ENCODE measurements at places on chromosomes 11 and 22.

GRCh38 chr11:122559734-122560382 is 95.7 kb upstream of the UBASH3B start:
- DNase-seq, result peak; percentile 55

DNA sequence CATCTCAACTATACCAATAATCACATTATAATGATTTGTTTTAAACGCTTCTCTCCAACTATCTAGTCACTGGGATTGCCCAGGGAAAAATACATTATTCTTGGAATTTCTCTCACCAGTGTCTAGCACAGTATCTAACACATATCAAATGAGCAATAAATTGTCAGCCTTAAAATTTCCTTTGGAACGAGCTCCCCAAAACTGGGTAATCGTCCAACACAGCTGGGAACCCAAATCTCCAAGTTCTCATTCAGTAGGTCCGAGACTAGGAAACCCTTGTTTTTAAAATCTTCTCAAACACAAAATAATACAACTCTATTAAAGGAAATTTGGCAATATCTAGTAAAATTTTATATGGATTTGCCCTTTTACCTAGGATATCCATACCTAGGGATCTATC is 327.8 kb upstream of the ARHGAP42 start:
- no peak for DNase-seq

- peak; percentile 92 for DNase-seq
These were observed 3.0 kb upstream of the MYBPC3 start for GRCh38 chr11:47355283-47356128.

GRCh38 chr11:109059402-109059801 is 362.6 kb upstream of the C11orf87 start:
- no peak for DNase-seq

DNA sequence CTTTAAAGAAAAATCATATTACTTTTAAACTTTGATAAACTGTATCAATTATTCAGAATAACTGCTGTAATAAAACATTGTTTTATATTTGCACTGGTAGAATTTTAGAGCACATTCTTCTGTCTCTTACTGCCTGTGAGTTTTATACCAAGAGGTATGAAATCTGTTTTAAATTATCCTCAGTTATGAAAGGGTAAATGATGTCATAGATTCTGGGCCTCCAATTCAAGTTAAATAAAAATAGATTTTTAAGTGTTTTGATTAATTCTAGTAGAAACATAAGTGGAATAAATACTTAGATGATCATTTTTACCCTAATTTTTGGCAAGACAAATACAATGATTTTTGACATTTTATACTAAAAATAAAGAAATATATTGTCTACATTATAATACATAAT is 93.0 kb downstream of the GUCY1A2 start:
- no peak for DNase-seq

- no peak for DNase-seq
These were observed 15.4 kb downstream of the C11orf24 start for GRCh38 chr11:68256331-68256741.

DNA sequence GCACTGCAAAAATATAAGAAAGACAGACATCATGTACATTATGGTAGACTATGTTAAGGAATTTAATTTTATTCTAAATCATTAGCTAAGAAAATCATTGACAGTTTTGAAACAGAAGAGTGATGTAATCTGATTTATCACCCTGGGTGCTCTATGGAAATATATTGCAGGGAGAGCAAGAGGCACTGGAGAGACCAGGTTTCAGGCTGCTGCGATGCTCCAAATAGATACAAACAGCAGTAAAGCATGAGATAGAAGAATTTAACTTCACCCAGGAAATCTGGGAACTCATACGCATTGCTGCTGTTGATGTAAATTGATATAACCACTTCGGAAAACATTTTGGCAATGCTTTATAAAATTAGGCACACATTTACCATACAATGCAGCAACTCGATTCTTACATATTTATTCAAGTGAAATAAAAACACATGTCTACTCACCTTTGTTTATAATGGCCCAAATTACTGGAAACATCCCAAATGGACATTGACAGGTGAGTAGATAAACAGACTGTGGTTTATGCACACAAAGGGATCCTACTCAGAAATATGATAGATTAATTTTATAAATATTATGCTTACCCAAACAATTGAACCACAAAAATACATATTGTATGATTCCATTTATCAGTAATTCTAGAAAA is 535.1 kb upstream of the CHORDC1 start:
- no peak for DNase-seq

GRCh38 chr22:24327832-24328231 is 57.2 kb downstream of the SPECC1L start:
- no peak for DNase-seq

GRCh38 chr11:15073361-15074205 is at the start of gene CALCB:
Gene CALCB (plus strand): TSS chr11:15073593. CDS start chr11:15074719, 1,126 bp downstream.
- peak; percentile 82 for DNase-seq

- DNase-seq, result no peak
These were observed 18.2 kb upstream of the ARRB1 start for GRCh38 chr11:75369560-75370255.

DNA sequence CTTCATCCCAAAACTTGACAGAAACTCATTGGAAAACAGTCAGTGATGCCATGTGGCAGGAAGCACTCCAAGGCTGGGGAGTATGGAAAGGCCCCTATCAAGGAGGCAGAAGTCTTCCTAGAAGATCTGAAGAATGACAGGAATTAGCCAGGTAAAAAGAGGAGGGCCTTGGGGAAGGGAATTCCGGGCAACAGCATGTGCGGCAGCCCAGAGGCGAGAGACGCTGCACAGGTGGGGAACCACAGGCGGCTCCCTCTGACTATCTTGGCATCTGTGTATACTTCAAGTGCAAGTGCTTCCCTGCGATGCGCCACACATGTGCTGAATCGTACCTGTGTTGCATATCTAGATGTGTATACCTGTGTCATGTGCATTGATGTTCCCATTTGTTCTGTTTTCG is 12.7 kb downstream of the PDE2A start:
- DNase-seq, result no peak

DNA sequence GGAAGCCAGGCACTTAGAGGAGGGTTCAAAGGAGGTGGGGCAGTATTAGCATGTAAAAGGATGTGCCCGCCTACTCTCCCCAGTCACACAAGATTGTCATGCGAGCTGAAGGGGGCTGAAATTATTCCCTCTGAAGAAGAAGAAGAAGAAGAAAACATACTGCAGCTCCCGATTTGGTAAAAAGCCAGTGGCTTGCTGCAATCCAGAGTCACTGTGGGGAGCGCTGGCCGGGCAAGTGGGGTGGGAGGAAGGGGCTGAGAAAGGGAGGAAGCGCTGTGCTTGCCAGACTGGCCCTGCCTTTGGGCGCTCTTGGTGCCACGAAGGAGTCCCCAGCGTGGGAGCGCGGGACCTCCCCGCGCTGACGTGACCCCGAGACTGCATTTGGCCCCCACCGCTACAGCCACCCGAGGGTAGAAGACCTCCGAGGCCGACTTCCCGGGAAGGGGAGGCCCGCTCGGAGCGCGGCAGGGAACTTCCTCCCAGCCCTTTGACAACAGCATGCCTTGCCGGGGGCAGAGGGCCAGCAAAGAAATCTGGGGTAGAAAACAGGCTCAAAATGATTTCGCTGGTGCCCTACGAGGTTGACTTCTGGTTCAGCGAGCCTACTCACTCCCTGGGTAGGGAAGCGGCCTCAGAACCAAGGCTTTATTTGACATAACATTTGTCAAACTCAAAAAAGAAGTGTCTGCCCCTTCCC is 906.3 kb downstream of the DLG2 start:
- peak; percentile 21 for DNase-seq

DNA sequence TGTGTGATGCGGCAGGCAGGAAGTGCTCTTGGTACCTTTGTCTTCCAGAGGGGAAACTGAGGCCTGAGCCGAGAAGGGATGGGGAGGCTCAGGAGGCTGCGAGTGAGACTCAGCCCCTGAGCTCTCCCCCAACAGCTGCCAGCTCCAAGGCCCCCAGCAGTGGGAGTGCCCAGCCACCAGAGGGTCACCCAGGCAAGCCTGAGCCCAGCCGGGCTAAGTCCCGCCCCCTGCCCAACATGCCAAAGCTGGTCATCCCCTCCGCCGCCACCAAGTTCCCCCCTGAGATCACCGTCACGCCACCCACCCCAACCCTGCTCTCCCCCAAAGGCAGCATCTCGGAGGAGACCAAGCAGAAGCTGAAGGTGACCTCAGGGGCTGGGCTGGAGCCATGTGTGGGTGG is 3.8 kb upstream of the SUSD2 start:
- DNase-seq, result no peak

DNA sequence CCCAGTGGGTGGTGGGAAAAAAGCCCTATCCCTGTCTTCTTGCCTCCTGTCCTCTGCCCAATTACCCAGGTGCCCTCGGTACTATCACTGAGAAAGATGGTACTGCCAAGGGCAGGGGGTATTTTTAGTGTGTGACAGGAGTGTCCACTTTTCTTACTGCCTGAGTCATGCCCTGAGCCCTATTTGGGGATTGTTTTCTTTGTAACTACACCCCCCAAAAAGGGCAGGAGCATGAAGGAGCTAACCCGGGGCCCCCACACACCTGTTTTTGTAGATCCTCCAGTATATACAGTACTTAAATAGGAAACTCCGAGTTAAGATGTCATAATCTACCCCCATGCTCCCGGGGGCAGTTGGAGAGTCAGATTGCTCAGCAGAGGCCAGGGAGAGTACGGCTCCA is 3.8 kb downstream of the SMTNL1 start:
- no peak for DNase-seq

Measured in iPS-NIHi11 (cell line).